ENCODE measurements at places on chromosomes 11 and 22.

GRCh38 chr11:7973011-7973410 is 7.8 kb upstream of the NLRP10 start:
- no peak for DNase-seq

GRCh38 chr11:62592146-62592815 is 958 bp upstream of the TUT1 start:
- DNase-seq: no peak

DNA sequence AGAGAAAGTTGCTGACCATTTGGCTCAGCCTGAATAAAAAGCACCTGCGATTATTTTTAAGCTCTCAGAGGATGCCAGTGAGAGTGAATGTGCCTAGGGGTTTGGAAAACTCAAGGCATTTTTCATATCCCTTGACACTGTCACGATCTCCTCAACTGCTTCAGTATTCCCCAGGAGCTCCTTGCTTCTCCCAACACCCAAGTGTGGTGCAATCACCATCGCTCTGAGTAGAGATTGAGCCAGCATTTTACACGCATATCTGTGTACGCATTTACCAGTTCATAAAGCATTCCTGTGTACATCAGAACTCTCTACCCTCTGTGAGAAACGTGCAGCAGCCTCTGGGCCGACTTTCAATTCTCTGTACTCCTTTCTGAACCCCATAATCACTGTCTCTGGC is 1.3 kb downstream of the SRRD start:
- no peak for DNase-seq

DNA sequence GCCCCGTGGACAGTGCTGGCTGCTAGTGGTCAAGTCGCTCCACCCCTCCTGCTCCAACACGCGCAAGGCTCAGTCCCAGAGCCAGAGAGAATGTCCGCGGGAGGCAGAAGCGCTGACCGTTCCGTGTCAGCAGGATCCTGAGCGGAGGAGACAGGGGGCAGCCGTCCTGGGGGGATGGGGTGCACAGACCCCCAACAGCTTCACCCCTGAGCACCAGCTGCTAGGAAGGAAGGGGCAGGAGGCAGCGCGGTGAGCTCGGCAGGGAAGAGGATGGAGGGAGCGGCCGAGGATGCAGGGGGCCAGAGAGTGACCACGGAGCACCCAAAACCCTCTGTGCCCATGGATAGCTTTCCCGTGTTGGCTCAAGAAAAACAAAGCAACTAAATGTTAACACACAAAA is 6.4 kb upstream of the TTLL8 start:
- no peak for DNase-seq

DNA sequence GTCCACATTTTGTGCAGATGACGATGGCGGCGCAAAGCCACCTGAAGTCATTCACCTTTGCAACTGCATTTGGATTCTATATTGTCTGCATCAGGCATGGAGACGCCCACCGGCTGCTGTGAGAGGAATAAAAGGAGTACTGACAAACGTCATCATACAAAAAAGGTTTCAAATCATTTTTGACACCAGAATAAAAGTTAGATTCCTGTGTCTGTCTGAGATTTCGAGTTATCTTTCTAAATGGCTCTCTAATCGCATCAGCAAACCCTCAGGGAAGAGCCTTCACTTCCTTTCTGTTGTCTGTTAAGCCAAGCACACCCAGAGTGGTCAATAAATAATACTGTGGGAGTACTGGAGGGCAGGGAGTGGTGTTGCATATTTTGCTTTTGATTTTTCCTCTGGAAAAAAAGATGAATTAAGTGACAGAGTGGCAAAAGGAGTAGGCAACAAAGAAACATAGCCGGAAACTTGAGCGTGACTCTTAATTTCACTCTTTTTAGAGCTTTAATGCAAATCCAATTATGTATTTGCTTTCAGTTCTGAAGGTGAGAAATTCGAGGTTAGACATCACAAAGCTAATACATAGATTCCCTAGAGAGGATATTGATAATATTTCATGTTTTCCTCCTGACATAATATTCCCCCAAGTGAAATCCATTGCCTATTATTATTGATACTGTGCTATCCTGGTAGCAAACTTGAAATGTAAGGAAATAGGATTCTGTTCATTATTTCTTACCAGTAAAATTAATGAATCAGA is 150.8 kb upstream of the MTMR2 start:
- no peak for DNase-seq
